ENCODE measurements at places on chromosomes 1 and 21.

- DNase-seq, result no peak
These were observed 257.5 kb upstream of the B3GALT2 start for GRCh38 chr1:193443886-193444285.

DNA sequence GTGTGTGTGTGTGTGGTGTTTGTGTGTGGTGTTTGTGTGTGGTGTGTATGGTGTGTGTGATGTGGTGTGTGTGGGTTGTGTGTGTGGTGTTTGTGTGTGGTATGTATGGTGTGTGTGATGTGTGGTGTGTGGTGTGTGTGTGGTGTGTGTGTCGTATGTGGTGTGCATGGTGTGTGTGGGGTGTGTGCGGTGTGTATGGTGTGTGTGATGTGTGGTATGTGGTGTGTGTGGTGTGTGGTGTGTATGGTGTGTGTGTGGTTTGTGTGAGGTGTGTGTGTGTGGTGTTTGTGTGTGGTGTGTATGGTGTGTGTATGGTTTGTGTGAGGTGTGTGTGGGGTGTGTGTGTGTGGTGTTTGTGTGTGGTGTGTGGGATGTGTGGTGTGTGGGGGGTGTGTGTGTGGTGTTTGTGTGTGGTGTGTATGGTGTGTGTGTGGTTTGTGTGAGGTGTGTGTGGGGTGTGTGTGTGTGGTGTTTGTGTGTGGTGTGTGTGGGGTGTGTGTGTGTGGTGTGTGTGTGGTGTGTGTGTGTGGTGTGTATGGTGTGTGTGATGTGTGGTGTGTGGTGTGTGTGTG, 106.2 kb upstream of the ADAR start:
- no peak for DNase-seq

DNA sequence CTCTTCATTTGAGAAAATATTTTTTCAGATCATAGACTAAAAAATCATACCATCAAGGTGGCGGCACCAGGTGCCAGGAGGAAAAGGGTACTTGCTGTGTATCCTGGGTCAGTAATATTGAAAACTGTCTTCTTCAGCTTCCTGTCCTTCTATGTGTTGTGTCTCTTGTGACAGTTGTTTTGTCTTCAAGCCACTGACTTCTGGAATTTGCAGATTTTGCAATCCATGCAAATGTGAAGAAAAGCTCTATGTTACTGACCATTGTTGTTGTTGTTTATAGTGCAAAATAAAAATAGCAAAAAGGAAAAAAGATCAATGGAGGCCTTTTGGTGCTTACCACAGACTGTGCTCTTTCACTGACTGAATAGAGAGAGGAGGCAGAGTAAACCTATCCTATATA, 83.2 kb upstream of the RHOU start:
- DNase-seq, result no peak

GRCh38 chr1:6358144-6358624, 35.4 kb downstream of the ACOT7 start:
- DNase-seq, result peak; percentile 43

DNA sequence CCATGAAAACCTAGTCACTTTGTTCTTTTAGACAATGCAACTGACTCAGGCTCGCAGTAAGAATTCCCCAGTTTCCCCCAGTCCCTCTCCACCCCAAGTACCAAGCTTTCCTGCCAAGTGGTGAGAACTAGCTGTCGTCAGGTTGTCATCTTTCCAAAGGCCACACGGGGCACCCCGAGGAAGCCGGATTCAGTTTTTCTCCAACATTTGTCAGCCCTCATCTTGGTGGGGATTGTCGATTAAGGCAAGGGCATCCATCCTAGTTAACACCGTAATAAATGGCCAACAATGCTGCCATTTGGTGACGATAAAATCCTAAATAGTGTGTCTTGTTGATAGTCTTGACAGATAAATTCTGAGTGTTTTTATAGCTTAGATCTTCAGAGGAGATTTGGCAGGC, 55.9 kb upstream of the PROX1 start:
- no peak for DNase-seq

GRCh38 chr1:208043691-208044181, 132.8 kb upstream of the CD34 start:
- no peak for DNase-seq

- no peak for DNase-seq
These were observed 21.3 kb upstream of the PHTF1 start for GRCh38 chr1:113780374-113781146.

DNA sequence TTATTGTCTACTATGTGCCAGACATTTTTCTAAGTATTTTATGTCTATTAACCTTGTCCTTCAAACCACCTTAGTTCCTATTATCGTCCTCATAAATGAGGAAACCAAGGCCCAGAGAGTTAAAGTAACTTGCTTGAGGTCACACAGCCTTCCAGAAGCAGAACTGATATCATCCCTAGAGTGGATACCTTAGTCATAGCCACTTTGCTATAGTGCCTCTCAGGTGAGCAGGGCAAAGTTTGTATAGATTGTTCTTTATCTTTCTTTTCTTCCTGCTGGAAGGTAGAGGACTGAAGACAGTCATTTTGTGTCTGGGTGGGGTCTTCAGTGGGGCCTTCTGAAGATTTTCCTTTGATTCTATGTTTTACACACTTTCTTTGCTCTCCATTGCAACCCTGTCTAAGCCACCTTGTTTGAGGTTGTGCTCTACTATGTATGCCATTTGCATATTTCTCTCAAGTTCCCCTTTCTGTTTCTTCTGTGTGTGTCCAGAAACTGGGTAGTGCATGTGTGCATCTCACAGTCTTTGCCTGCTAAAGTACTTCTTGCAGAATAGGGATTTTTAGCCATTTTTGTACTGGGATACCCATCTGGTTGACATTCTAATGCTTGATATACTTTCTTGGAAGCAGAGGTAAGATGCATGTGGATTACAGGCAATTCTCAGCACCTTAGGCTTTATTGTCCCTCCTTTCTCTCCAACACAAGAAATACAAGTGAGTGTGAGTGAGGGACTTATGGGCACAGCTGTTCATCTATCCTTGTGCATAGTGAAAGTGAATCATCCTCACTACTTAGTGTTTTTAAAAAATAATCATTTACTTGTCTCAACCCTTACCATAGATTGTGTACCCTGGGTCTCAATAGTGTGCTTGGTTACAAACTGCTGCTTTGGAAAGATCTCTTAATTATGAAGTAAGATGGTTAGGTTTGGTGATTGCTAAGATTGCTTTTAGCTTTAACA, 207.6 kb upstream of the HMCN1 start:
- DNase-seq, result no peak

All from activated CD4-positive, alpha-beta T cell treated with anti-CD3 and anti-CD28 coated beads for 36 hours (primary cell).